ENCODE measurements at places on chromosomes 2 and 18.

DNA sequence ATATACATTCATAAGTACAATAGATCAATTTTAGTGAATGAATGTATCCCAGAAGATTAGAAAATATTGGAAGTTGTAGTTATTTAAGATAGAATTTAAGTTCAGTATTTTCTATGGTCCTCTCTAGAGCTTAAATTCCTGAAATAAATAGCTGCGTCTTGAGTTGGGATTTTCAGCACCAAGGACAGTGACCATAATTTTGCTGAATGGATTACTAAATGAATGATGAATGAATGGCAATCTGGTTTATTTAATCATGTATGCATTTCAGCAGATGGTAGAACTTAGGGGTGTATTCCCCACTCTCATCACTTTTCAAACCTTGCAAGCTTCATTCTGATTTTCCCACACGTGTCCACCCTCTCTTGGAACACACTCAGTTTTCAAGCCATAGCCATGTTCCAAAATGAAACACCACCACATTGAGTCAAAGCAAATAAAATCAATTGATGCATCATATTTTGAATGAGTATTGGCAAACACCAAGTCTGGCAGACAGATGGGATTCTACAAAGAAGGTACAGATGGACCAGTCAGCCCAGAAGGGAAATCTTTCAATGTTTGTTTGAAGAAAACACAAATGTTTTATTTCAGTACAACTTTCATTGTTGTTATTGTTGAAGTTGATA is 362.2 kb upstream of the NXPH2 start:
- no peak for DNase-seq

DNA sequence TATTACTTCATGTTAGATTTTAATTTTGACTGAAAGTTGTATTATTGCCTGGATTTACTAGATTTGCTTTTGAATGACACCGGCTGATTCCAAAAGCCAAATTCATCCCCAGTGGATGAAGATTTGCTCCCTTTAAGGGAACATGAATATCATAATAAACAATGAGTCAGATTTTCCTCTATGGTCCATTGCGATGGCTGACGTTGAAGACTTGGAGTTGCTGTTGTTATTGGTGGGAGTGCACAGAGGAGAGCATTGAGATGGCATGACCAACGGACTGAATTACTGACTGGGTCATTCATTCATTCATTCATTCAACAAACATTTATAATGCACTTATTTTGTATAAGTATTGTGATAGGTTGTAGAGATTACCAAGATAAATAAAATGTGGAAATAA is 33.4 kb upstream of the LYPD1 start:
- DNase-seq: no peak

- no peak for DNase-seq
Observed at GRCh38 chr18:56333146-56333545, 305.2 kb downstream of the TXNL1 start.

- no peak for DNase-seq
Observed at GRCh38 chr2:17272170-17272569, 246.1 kb downstream of the RAD51AP2 start.

DNA sequence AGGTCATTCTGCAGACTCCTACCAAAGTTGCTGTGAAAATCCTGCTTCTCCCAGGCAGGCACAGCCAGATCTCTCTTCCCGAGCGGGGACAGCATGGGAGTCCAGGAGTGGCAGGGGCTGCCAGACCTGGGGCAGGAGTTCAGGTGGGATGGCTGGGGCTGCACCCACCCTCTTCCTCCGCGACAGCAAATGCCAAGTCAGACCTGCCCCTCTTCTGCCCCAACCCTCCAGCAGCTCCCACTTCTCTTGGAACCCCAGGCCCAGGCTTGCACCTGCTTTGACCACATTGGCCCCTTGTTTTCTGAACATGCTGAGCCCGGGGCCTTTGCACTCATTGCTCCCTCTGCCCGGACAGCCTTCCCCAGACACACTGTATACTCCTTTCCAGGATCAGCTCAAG is 288.2 kb upstream of the HS6ST1 start:
- DNase-seq: no peak
